ENCODE measurements at places on chromosomes 1 and 21.

- DNase-seq: no peak
Observed at GRCh38 chr1:36257375-36257767, 33.1 kb downstream of the THRAP3 start.

- DNase-seq: no peak
Observed at GRCh38 chr21:15343066-15343465, 278.3 kb upstream of the NRIP1 start.

DNA sequence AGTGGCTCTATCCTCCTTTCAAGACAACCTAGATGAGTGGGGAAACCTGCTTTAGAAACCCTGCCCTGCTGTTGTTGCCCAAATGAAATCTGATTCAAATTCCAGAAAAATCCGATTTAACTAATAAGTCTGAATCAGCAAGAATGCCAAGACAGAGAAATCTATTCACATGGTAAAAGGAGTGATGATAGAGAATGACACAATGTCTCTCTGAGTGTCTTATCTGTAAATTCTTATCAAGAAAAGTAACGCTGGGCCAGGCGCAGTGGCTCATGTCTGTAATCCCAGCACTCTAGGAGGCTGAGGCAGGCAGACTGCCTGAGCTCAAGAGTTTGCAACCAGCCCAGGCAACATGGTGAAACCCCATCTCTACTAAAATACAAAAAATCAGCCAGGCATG, 13.7 kb upstream of the GUCA2A start:
- no peak for DNase-seq

- no peak for DNase-seq
Observed at GRCh38 chr1:15870421-15870820, 22.9 kb downstream of the SPEN start.

DNA sequence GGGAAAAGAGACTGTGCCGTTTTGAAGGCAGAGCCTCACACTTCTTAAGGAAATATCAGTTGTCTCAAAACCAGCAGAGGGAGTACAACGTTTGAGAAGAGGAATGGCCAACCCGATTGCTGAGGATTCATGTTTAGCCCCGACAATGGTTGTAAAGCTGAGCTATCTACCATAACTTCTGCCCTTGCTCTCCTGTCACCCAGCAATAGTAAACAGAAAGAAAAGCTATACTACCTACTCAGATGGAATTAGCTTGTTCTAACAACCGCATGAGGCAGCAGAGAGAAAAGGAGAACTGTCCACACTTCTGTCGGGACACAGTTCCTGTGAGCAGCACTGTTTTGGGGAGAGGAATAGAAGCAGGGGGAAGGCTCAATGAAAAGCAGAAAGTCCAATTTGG, 91.2 kb downstream of the SLC45A1 start:
- DNase-seq: no peak

DNA sequence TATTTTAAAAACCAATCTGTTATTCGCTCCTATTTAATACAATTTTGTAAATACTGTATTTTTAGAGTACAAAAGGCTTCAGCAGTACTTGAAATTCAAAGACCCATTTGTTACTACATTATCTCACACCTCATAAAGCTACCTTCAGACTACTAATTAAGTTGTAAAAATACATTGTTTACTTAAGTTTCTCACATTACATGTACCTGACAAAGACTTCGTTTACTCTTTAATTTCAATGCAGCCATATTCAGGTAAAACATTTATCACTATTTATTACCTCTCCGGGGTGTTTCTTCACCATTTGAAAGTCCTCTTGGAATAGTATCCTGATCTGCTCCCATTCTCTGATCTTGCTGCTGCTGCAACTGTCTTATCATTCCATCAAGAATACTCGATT, 55.2 kb downstream of the BRWD1 start:
- no peak for DNase-seq

DNA sequence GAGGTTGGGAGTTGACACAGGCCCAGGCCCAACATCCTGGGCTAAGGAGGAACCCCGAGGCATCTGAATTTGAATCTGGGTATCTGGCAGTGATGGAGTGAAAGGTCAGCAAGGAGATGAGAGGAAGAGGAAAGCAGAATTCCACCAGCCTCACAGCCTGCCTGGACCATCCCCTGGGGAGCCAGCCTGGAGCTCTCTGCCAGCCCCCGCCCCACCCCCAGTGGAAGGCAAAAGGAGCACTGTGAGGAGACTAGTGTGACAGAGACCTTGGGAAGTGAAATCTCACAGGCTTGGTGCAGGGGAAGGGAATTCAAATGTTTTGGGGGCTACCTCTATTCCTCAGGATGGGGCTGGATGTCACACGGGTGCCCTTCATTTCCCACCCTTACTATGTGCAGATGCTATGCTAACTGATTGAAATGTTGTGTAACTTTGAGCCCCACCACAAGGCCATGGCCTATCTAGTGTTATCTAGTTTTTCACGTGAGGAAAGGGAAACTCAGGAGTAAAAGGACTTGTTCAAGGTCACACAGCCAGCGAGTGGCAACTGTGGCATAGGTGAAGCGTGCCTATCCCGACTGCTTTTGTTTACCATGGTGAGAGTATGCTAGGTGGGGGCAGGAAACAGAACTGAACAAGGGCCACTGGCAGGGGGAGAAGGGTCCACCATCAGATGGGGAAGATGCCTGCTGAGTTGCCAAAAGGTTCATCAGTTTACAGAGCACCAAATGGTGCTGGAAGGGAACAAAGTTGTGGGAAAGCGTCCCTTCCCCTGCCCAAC, 29.8 kb downstream of the AHDC1 start:
- no peak for DNase-seq

DNA sequence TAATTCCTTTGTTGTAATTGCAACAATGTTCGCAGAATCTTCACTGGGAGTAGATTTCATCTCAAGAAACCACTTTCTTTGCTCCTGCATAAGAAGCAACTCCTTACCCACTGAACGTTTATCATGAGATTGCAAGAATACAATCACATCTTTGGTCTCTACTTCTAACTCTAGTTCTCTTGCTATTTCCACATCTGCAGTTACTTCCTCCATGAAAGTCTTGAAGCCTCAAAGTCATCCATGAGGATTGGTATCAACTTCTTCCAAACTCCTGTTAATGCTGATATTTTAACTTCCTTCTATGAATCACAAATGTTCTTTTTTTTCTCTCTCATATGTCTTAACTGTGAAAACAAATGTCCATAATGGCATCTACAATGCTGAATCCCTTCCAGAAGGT, 118.6 kb upstream of the RAB4A start:
- DNase-seq: no peak
